Effector CD4-positive, alpha-beta T cell (primary cell): ENCODE measurements at places on chromosomes 16 and 17.

- DNase-seq: no peak
Measured at GRCh38 chr16:61146429-61146828, 889.8 kb downstream of the CDH8 start.

DNA sequence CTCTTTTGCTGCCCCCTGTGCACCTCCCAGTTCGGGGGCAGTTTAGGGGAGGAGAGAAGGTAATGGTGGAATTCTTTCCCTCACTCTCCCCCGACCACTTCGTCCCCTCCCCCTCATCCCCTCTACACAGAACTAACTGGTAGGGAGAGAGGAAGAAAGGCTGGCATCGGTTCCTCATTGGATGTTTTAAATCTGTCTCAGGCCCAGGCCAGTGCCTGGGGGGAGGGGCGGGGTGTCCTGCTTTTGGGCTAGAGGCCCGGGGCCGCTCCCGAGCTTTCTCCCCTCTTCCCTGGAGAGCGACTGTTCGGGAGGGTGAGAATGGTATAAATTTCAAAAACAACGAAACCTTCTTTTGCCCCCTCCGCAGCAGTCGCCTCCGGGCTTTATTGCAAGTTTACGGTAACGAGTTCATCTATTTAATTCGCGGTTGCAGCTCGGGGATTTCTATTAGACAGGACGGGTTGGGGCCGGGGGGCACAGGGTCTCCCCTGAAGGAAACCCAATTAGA, at the start of gene PRAC2:
TSS of gene PRAC2 (plus strand) at position 271 of the 508 bp plus-strand sequence. CDS start 1,226 bp downstream, outside the sequence.
- no peak for DNase-seq

GRCh38 chr16:6317934-6318333, 1014.7 kb upstream of the RBFOX1 start:
- DNase-seq: no peak

DNA sequence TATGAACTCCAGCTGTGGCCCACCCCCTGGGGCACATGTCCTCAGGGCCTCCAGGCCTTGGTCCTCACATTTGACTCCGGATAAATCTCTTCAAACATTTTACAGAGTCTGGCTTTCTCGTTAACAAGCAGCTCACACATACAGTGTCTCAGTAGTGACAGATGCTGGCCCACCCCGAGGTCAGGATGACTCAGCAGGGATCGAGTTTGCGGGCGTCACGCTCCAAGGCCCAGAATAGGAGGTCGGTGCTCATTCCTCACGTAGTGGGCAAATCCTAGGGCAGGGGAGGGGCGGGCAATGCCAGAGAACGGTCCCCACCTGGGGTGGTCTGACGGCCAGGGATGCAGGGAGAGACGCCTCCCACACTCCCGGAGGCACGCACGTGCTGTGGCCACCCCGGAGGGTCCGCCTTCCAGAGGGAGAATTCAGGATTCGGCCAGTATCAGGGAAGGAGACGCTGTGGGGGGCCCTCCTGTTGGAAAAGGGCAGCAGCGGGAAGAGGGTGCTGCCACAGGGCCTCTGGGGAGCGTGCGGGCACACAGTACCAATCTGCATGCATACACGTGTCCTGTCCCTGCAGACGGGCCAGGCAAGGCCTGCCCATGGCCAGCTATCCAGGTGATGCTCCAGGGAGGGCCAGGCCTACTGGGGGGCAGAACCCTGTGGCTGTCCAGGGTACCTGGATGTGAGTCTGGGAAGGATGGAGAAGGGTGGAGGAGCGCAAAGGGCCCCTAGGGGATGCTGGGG, 8.6 kb downstream of the SLC7A5 start:
- no peak for DNase-seq

DNA sequence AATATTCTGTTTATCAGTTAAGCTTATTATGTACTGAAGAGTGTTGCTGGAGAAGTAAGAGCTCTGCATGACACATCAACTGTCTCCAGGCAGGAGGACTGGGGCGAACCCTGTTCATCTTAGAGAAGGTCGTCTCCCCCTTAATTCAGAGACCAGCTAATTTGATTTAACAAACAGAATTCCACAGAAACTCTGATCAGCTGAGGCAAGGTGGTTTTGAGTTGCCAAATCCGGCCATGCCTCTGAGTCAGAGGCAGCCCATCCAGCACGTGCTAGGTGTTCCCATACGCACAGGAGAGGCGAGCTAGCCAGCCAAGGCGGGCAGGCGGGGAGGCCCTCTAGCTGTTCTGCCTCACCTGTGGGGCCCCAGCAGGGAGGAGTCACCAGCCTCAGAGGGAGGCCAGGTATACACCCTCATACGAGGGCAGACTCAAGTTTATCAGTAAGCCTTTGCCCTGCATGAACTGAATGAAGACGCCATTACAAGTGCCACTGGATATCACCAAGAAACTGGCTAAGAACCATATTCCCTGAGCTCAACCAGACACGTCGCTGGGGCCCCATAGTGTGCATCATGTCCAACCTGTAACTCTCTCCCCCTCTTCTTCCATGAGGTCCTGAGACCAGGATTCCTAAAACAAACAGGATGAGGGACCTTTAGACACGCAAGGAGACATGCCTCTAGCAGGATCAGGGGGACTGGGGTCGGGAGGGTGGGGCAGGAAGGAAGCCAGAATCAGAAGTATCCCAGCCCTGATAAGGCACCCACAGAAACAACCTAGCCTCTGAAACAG, 25.7 kb downstream of the STAT5A start:
- DNase-seq: no peak

- no peak for DNase-seq
Measured at GRCh38 chr16:69105501-69106361, at the start of gene HAS3. Gene HAS3 (plus strand): TSS chr16:69105653. CDS start chr16:69109396, 3,743 bp downstream.

DNA sequence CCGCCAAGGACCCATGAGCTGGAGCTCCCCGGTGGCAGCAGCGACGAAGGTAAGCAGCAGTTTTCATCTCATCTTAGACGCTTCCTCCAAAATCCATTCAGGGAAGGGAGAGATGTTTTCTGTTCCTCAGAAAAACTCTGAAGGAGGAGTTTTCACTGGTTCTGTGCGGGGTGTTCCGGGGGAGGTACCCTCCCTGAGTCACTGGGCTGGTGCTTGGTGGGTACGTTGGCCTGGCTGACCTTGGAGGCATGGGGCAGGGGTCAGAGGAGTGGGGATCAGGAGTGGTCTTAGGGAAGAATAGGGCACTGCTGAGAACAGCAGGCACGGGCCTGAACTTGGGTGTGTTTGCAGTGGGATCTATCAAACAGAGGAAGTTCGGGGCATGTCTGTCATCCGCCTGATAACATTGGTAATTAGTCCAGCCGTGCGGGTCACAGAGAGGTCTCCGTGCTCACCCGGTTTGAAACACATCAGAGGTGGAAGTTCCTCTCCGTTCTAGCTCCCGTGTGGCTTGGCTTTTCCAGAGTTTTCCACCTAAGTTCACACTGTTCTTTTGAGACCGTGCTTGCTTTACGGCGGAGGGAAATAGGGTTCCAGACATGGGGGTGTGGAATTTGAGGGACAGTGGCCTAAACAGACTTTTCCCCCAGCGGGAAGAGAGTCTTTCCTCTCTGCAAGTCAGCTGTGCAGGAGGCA, 59.6 kb upstream of the CIBAR2 start:
- DNase-seq: no peak

GRCh38 chr17:59409336-59410048, 78.0 kb downstream of the YPEL2 start:
- DNase-seq: no peak

DNA sequence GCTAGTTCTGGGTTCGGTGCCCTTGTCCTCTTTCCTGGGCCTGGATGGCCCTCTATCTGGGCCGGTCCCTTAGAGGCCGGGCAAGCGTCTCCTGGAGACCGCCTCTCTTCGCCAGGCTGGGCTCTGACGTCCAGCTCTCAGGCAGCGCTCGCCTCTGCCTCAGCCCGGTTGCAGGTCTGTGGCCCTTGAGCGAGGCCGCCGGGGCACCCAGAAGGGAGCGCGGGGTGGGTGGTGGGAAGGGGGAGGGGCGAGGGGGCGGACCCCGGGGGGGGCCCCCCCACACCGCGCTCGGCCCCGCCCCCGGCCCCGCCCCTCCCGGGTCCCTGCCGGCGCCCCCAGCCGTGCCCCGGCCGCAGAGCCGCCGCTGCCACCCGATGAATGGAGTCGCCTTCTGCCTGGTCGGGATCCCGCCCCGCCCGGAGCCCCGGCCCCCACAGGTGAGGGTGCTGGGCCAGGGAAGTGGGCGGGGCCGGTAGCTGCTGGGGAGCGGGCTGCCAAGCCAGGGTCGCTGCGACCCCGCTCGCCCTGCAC, at the start of gene ARHGAP23:
TSS of gene ARHGAP23 (plus strand) at position 353 of the 531 bp plus-strand sequence. CDS start at position 375, 22 bp downstream.
- DNase-seq: peak; percentile 23

- no peak for DNase-seq
Measured at GRCh38 chr17:41199421-41200078, 9.9 kb downstream of the KRTAP9-1 start.

- no peak for DNase-seq
Measured at GRCh38 chr17:44903012-44903685, 3.9 kb upstream of the EFTUD2 start.

DNA sequence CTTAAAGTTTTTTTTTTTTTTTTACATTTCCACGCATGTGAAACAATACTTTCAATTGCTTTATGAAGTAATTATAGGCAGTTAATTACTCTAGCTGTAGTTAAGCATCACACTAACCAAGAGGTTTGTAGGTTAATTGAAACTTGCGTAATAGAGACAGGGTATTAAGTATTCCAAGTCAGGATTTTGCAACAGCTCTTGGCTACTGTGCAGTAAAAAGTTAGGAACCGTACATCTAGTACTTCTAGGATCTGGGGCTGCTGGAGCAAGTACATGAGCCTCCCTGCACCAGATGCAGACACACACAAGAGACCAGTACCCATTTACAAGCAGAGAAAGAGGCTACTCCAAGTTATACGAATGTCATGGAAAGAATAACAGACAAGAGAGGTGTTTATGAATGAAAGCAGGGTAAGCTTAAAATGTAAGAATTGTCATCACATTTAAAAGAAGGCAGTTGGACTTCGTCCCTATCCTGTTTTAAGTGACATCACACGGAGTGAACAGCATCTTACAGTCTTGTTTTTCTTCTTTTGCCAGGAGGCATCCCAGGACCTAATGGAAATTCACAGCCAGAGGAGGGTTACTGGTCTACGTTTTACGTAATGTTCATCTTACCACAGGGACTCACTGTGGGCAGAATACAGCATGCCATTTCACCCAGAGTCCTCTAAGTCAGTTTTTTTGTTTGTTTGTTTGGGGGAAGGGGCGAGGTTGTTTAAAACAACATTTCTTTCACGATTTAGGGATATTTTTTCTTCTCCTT, 379.6 kb upstream of the PSMD7 start:
- DNase-seq: no peak

GRCh38 chr16:67481561-67482232, 740 bp upstream of the ATP6V0D1 start:
- DNase-seq: peak; percentile 22

DNA sequence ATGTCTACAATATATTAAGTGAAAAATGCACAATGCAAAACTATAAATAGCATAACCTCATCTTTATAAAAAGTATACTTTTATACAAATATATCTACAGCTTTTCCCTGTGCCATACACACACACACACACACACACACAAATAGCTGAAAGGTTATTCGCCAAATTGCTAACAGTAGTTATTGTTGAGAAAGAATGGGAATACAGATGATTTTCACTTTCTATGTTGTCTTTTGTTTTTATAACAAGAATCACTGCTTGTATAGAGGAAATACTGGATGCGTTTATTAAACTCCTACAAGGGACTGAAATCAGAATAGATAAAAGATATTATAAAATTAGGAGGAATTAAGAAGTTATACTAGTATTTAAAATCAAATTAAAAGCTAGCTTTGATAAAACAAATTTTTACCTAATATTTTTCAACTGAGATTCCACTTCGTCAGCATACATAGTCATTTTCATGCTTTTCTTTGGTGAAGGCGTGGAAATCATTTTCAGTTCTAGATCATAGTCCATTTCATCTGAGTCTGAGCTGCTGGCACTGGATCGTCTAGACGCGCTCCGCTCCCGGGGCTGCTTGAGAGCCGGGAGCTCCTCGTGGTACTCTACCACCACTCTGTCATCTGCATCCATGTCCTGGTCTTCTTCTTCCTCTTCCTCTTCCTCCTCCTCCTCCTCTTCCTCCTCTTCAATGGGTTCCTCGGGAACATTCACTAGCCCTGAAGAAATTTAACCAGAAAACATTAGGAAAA, 17.0 kb upstream of the ITGAE start:
- DNase-seq: no peak

DNA sequence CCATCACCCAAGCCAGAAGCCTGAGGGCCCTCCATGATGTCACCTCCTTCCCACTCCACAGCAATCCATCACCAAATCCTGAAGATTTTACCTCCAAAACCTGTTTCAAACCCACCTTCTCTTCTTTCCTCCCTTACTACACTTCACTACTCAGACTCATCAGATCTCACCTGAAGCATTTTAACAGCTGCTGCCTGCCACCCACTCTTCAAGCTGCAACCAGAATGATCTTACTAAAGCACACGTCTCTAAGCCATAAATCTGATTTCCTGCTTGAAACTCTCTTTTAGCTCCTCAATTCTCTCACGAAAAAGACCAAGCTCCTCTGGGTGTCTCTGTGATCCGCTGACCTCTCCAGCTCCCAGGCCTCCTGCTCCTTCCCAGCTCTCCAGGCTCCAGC, 46.5 kb downstream of the CDK5R1 start:
- DNase-seq: no peak

GRCh38 chr16:66660422-66661209, 35.9 kb downstream of the CMTM4 start:
- DNase-seq: no peak

DNA sequence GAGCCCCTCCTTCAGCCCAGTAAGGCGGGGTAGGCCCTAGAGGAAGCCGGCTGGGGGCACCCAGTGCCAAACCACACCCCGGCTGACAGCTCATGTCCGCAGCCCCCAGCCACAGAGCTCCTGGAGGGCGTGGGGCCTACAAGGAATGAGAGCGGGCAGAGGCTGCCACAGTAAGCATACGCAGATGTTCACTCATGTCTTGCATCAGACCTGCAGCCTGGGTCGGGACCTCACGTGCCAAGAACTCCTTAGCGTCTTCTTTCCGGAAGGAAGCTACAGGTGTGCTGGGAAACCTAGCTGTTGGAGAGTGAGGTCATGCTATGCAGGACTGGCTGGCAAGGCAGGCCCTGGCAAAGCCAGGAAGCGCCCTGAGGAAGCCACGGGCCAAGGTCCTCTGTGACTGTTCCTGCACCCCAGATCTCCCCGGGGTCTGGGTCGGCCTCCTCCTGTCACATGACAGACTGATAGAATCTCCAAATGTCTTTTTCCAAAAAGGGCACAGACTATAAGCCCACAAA, 1.6 kb downstream of the ZNF598 start:
- no peak for DNase-seq

DNA sequence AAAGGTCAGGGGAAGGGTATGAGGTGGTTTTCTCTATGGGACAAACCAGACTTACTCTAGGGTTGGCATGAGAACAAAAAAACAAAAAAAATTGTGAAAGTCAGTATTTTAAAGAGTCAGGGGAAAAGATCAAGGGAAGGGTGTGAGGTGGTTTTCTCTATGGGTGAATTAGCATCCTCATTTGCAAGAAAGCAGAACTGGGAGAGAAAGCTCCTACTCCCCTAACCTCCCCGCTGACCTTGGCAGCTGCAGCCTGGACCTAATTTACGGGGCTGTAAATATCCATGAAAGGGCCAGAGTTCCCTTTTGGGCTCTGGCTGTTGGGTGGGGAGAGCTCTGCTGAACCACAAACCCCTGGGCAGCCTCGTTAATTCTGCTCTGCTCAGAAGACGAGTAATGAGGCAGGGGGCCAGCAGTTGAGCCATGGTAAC, 10.6 kb downstream of the RHBDL3 start:
- DNase-seq: no peak

GRCh38 chr17:71203953-71204352, 916.9 kb upstream of the SOX9 start:
- no peak for DNase-seq

- DNase-seq: no peak
Measured at GRCh38 chr17:78141437-78142118, 4.6 kb upstream of the C17orf99 start.
